ENCODE measurements at places on chromosomes 4 and X.

- DNase-seq: no peak
Observed at GRCh38 chr4:65918212-65918611, 247.9 kb upstream of the EPHA5 start.

GRCh38 chr4:39451423-39452023 is 7.2 kb downstream of the RPL9 start:
- DNase-seq: no peak

DNA sequence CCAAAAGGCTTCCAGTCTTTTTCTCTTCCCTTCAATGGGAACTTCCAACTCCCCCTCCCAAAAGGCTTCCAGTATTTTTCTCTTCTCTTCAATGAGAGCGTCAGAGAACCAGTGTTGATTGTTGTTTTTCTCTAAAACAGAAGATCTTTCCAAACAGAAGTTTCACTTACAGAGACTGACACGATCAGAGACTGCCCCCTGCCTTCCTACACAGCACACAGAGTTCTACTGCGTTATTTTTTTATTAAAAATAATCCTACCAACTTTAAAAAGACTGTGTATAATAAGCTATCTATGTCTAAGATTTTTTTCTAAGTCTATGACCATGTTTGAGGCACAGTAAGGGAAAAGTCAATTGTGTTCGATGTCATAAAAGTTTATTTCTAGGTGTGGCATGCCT is 3.5 kb upstream of the HTR2C start:
- no peak for DNase-seq

DNA sequence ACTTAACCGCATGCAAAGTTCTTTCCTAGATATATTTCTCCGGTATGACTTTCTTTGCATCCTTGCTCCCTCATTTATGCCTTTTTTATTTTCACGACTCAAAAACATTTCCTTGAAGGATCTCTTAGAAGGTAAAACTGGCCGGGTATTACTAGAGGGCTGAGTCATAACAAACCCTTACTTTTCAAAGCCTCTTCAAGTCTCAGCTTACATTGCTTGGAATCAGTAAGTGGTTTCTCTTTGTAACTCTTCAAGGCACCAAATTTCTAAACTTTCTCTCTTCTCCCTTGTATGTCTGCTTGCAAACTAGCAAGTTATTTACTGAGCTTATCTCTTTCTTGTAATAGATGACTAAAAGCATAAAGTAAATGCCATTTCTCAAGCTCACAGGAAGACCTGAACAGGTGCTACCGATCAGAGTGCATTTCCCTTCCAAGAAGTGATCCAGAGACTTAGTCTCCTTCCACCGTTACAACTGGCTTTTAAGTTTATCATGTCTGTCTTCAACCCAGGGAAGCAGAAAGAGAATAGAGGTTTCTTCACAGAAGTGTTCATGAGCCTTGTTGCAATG is 75.5 kb downstream of the ANXA10 start:
- no peak for DNase-seq

DNA sequence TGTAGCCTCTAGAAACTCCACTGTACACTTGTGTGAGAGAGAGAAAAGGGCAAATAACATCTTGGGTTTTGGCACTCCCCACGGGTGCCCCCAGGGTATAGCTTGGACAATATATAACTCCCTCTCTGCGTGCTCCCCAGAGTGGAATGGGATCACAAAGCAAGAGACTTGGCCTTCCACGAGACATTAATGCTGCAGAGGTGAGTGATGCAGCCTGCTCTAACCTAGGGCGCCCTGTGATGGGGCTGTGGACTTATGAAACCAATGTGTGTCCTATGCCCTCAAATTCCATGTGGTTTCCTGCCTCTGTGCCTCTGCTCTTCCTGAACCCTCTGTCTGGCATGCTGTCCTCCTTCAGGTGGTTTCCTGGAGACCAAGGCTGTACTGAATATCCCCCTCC is 22.0 kb upstream of the FAM9C start:
- DNase-seq: no peak

DNA sequence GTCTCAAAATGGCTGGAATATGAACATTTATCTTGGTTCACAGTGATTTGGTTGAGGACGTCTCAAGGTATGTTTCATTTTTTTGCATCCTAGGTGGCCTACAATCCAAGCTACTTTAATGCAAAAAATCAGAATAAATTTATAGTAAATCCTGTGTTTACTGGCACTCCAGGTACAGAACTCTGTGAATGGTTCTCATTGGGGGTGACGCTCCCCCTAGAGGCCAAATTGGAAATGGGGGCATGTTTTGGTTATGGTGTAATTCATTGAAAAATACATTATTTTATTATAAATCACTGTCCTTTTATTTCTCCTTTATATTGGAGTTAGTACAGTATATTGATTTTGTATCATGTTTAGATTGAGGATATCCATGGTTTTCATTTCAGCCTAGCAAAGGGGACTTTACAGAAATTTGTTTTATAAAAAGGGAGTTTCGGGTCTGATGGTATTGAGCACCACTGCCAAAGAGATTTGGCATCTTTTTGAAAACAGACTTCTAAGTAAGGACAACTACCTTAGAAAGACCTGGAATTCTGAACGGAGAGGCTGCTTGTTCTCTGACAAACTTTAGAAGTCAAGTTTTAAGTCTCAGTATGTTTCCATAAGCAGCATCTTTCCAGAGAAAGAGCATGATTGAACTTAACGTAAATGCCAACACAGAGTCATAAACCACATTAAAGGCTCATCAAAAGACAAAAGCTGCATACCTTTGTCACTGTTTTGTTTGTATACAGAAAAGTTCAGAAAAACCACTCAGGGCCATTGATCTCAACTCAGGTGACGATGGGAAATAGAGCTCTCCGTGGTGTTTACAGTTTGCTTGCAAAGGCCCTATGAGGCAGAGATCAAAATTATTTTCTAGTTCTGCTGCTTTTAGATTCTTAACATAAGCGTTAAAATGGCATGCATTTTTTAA is 19.4 kb downstream of the MTM1 start:
- DNase-seq: no peak

DNA sequence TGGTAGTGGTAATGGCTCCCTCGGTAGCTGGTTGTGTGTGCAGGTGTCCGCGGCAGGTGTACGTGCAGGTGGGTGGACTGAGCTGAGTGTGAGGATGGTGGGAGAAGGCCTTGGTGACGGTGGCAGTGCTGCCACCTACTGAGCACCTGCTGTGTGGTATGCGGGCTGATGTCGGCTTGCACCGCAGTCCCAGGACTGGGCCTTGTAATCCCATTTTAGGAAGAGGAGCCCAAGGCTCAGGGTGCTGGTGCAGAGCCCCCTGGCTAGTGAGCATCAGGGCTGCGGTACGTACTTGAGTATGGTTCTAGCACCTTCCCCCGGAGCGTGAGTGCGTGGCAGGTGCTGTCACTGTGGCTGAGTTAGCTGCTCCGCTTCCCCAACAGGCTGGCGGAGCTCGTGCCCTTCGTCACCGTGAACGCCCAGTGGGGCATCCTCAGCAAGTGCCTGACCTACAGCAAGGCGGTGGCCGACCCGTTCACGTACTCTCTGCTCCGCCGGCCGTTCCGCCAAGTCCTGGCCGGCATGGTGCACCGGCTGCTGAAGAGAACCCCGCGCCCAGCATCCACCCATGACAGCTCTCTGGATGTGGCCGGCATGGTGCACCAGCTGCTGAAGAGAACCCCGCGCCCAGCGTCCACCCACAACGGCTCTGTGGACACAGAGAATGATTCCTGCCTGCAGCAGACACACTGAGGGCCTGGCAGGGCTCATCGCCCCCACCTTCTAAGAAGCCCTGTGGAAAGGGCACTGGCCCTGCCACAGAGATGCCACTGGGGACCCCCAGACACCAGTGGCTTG is 5.7 kb upstream of the CPZ start:
- no peak for DNase-seq

GRCh38 chrX:154334496-154334895 is 38.9 kb downstream of the TKTL1 start:
- DNase-seq: no peak

DNA sequence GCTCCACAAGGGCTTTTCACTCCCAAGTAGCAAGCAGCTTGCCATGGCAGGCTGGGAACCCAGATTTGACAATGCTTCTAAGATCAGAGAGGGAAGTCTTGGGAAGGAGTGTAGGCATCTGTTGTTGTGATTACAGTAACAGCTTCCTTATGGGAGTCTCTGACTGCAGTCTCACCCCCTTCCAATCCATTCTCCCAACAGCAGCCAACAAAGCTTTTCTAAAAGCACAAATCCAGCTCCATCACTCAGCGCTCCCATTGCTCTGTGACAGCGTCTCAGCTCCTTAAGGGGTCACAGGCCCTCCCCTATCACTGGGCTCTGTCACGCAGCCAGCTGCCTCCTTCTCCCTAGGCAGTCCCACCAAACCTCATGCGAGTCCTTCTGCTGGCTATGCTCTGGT is 7.1 kb downstream of the IGFBP7 start:
- no peak for DNase-seq

- DNase-seq: no peak
Observed at GRCh38 chr4:23423540-23423939, 466.3 kb downstream of the PPARGC1A start.

- no peak for DNase-seq
Observed at GRCh38 chrX:155246748-155247147, 17.5 kb downstream of the RAB39B start.

DNA sequence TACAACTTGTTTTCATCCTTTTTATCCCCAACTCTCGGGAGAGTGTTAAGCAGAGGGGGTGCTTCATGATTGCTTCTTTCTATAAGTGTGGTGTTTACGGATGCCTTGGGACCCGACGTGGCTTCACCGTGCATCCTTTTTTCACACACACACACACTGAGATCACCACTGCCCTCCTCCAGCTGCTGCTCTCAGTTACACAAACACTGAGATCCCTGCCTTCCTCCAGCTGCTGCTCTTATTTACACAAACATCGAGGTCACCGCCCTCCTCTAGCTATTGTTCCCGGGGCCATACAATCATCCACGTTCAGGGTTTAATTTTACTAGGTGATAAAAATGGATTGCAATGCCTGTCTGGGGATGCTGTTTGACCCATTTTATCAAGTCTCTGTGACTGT is 155.4 kb upstream of the FAM9B start:
- no peak for DNase-seq

DNA sequence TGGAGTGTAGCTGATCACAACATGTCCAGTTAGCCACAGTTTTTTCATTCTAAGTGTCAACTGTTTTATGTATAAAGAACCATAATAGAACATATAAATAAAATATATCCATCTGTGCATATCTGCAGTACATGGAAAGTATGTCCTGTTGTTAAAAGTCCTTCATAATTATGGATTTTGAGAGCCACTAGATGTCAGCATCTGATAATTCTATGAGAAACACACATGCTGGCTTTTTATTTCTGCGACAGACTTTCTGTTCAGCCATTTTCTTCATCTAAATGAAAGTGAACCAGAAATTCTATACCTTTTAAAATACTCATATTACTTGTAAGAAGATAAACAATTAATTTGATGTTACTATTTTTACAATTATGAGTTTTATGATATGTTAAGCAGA is 251.5 kb downstream of the GPM6A start:
- no peak for DNase-seq

DNA sequence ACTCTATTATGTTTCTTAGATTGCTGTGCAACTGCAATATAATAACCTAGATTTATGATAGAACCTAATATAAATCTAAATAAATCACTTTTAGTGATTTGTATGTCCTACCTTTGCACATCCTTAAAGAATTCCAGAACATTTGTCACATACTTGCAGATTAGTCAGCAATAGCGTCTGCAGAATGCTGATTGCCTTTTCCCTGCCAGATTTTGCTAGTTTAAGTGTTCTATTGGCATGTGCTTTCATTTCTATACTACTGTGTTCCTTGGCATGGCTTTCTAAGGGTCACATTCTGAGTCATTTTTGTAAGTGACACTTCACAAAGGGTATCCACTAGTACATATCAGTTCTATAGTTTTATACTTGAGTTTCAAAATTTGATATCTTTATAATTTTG is 303.1 kb upstream of the GIMD1 start:
- DNase-seq: no peak

GRCh38 chrX:9635368-9635767 is 130.3 kb downstream of the GPR143 start:
- DNase-seq: no peak

GRCh38 chrX:68997911-68998310 is 167.3 kb downstream of the PJA1 start:
- DNase-seq: no peak

GRCh38 chr4:78560296-78560963 is 8.9 kb downstream of the ANXA3 start:
- DNase-seq: no peak

- no peak for DNase-seq
Observed at GRCh38 chr4:94345969-94346368, 3.3 kb upstream of the HPGDS start.

DNA sequence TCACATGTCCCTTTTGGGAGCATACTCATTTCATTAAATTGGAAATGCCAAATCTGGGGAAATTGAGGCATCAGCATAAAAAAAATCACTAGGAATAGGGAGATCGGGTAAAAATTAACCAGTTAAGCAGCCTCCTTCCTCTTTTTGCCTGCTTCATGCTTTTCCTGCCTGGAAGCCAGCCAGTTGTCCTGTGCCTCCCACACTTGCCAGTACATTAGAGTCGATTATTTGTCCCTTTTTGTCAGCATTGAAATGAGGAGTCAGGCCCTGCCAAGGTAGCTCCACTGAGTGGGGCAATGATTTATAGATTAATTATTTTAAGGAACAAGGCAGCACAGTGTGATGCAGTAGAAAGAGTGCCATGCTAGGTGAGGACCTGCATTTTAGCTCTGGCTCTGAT is 55.3 kb downstream of the SH2D1A start:
- no peak for DNase-seq

DNA sequence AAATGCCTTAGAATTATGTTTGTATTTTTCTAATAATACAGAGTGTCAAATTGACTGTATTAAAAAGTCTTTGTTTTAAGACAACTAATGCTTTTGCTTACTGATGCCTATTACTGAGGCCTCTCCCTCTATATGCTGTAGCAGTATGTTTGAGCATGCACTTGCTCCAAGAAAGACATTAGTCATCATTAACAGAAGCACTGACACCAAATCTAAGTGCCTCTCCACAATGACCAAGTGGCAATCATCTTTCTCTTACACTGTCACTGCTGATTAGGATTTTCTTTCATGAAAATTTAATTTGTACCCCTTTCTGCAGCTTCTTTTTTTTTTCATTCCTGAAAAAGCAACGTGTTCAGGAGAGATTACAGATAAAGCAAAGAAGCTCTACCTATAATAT is 11.1 kb upstream of the MAB21L2 start:
- DNase-seq: no peak

- DNase-seq: no peak
Observed at GRCh38 chr4:151417164-151417571, 8.2 kb downstream of the FHIP1A start.

GRCh38 chrX:44019911-44020310 is 46.7 kb upstream of the NDP start:
- DNase-seq: no peak

DNA sequence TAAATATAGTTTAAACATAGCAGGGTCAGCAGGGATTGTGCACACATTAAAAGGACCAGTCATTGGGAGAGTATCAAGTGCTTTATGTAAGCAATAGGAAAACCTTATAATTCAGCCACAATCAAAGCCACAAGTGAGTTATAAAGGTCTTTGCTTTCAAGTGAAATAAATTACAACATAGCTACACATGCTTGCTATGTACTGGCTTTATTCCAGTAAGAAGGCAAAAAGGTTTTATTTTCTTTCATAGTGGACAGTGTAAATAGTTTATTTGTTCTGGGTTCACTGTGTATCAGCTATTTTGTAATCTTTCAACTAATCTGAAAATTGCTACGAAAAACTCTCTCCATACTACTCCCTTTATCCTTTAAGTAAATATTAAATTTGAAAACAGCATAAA is 691.4 kb downstream of the PCDH7 start:
- DNase-seq: no peak

Measured in stimulated activated CD4-positive, alpha-beta T cell treated with anti-CD3 and anti-CD28 coated beads, Interleukin-1b, Interleukin-23, amount 100 ng/mL, for 24 hours (primary cell).